ENCODE measurements at places on chromosomes 1 and 21.

- peak; percentile 70 for DNase-seq
Measured at GRCh38 chr1:92186081-92186480, 31.6 kb upstream of the C1orf146 start.

DNA sequence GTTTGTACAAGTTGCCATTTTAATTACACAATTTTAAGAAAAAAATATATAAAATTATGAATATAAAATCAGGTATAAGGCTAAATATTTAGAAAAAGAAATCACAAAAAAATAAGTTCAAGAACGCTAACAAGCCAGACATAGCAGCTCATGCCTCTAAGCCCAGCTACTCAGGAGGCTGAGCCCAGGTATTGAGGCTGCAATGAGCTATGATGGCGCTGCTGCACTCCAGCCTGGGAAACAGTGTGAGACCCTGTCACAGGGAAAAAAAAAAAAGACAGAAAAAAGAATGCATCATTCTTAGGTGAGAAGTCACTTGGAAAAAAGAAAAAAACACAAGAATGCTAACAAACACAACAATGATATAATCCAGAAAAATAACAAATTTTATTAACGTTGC lies 112.3 kb upstream of the PRDX6 start:
- DNase-seq = no peak

- DNase-seq = no peak
Measured at GRCh38 chr1:206014601-206015000, 9.1 kb downstream of the CTSE start.

DNA sequence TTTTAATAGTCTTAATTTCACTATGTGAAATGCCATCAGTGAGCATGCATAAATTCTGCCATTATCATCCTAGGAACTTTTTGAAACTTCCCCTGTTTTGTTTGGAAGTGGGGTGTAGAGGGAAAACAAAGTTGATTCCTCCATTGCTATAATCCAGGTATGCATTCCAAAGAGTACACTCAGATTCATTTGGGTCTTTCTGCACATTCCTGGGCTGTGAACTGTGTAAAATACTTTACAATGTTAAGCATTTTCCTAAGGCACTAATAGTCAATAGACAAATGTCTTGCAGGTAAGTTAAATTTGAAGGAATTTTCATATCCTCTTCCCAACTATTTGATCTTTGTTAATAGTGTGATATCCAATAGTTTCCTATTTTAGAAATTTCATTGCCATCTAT lies 36.2 kb downstream of the SGIP1 start:
- DNase-seq = no peak

GRCh38 chr1:240363315-240363714 lies 248.6 kb downstream of the GREM2 start:
- no peak for DNase-seq

- DNase-seq = peak; percentile 26
Measured at GRCh38 chr1:220271706-220272046, 577 bp downstream of the RAB3GAP2 start.

DNA sequence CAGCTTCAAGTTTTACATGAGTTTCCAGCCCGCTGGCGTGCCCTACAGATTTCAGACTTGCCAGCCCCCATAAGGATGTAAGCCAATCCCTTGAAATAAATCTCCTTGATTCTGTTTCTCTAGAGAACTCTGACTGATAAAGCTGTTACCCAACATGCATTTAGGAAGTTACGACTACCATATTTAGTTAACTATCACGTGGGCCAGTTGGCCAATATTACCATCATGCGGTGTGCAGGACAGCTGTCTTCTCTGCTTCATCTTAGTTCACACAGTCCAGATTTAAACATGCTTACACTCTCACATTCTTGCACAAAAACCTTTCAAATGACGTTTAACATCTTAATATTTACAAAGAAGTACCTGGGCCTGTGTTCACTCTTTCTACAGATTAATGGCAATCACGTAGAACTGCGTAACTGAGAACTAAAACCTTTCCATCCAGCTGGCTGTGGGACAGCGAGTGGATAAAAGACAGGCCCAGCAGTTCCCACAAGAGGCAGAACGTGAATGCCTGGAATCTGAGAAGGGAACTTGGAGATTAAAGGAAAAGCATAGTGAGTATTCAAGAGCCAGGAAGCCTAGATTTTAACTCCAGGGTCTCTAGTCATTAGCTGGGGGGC lies 20.8 kb downstream of the FAM177B start:
- DNase-seq = no peak

DNA sequence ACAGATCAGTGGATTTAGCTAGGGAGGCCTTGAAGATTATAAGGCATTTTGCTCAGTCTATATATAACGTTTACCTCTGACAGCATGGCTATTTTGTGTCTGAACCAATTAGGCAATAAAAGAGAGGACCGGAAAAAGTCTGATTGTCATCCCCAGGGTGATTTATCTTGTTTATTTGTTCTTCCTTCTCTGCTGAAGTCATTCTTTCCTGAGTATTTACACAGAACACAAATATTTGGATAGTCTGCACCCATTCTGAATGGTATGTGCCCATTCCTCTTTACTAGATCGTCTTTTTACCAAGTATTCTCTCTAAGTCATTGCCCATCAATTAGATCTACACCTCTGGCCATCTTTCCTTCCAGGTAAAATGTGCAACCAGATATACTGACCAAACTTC lies 1602.9 kb downstream of the KCNT2 start:
- no peak for DNase-seq

GRCh38 chr1:208885650-208886049 lies 641.5 kb upstream of the PLXNA2 start:
- no peak for DNase-seq

DNA sequence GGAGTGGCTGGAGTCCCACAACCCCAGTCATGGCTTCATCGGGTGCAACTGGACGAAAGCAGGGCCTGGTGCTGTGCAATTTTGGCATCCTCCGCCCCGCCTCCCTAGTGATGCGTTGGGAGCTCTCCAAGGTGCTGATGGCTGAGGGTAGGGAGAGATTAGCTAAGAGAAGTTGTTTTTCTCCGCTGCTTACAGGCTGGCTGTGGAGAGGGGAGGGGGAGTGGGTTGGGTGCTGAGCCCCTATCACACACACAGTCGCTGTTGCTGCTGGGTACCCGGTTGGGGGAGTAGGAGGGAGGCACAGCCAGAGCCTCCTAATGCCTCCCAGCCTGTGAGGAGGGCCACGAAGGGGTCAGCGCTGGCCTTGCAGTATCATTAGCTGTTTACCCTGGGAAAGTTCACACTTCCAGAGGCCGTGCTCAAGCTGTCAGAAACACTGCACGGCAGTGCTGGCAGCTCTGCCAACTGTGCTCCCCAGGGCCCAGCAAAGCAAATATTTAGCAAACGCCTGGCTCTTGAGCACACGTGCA lies 110.0 kb downstream of the GRIK3 start:
- DNase-seq = no peak

DNA sequence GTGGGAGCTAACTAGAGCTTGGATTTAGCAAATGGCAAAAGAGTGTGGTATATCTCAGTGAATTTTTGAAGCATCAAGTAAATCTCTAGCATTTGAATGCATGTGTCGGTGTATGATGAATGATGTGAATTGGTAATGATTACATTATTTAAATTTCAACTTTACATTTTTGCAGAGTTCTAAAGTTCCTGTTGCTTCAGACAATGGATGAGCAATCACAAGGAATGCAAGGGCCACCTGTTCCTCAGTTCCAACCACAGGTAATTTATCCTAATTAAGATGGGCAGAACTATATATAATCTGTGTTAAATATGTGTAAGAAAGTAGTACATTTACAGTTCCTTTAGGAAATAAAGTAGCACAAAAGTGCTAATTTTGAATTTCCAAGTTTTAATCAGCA lies 75.6 kb downstream of the NEK7 start:
- DNase-seq = peak; percentile 16

DNA sequence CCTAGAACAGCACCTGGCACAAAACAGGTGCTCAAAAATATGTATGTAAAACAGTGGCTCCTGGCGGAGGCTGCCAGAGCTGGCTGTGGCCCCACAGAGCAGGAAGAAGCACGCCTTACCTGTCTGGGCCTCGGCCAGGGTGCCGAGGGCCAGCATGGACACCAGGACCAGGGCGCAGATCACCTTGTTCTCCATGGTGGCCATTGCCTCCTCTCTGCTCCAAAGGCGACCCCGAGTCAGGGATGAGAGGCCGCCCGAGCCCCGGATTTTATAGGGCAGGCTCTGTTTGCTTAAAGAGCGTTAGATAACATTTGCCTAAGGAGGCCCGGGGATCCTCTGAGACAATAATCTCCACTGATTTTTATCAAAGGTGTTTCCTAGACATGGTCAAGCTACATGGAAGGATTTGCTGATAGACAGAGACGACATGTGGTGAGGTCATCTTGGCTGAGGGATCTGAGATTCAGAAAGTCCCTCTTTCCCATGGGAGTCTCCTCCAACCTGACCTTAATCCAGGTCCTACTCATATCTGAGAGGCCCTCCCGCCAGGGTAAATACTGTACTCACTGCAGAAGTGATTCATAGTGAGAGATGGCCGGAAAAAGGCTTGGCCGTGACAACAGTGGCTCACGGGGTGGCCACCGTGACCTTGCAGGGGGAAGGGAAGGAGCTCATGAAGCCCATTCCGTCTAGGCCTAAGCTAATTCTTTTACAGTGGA lies at the start of gene TFF1:
TSS of gene TFF1 (minus strand) at position 244 of the 719 bp plus-strand sequence. CDS start at position 204, 40 bp downstream.
- no peak for DNase-seq

- no peak for DNase-seq
Measured at GRCh38 chr1:184771190-184771691, 16.6 kb upstream of the EDEM3 start.

GRCh38 chr1:244710474-244711062 lies 57.6 kb downstream of the DESI2 start:
- no peak for DNase-seq

DNA sequence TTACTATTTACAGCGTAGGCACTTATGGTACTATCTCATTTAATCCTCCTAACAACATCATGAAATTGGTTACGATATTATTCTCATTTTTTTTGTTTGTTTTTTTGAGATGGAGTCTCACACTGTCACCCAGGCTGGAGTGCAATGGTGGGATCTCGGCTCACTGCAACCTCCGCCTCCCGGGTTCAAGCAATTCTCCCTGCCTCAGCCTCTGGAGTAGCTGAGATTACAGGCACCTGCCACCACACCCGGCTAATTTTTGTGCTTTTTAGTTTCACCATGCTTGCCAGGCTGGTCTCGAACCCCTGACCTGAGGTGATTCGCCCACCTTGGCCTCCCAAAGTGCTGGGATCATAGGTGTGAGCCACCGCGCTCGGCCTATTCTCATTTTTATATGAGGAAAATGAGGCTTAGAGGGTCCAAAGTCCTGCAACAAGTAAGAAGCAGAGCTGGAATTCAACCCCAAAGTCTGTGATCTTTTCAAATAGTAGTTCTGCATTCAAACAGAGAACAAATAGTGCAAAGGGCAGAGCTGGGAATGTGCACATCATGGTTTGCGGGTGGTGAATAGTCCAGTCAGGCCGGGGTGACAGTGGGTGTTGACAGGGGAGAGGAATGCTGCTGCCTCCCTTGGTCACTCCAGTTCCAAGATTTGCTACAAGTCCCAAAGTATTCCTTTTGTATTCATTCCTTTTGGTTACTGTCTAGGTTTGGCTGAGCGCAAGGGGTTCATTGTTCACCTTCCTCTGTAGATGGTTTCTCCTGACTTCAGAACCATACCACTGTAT lies 4.6 kb downstream of the PRUNE1 start:
- DNase-seq = no peak

GRCh38 chr1:23627069-23627735 lies 64.4 kb upstream of the RPL11 start:
- no peak for DNase-seq

- no peak for DNase-seq
Measured at GRCh38 chr21:38402795-38403194, 95.5 kb downstream of the ERG start.

- DNase-seq = no peak
Measured at GRCh38 chr1:211518330-211519289, 26.6 kb upstream of the RD3 start.

DNA sequence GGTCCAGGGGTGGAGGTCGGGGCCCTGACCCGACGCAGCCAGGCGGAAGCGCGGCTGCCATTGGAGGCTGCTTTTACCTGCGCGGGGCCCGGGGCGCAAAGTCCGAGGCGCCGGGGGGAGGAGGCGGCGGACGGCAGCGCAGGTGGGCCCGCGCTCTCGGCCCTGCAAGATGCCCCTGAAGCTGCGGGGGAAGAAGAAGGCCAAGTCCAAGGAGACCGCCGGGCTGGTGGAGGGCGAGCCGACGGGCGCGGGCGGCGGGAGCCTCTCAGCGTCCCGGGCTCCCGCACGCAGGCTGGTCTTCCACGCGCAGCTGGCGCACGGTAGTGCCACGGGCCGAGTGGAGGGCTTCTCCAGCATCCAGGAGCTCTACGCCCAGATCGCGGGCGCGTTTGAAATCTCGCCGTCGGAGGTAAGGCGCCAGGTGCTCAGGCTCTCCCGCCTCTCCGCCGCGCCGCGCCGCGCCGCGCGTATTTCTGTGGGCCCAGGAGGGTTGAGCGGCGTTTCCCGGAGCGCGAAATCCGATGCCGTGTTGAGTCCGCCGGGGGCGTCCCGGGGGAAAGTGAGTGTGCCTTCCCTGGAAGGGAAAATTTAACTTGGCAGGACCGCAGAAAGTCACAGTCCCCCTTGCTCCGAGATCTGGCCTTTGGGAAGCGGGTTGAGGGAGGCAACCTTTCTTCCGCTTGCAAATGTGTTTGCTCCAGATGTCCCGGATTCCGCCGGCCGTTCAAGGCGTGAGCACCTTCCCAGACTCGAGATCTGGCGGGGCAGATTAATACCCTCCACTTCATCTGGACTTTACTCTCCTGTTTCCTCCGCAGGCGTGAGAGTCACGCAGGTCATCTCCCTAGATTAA lies at the start of gene GIPC2:
TSS of gene GIPC2 (plus strand) at position 41 of the 853 bp plus-strand sequence. CDS start at position 170, 129 bp downstream.
- DNase-seq = no peak

DNA sequence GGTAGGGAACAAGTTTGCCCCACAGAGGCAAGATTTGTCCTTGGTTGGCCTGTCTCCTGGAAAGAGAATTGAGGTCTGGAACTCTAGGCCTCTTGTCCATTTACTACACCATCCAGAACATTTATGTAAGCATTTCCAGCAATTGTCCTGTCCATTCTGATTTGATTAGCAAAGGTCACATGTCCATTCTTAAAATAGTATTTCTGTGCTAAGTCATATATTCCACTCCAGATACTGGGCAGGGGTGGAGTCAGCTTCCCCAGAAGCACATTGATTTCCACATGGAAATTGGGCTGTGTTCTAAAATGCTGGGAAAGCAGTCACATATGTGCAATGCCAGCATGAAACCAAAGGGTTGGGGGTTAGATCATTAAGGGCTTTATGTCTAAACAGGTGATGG lies 21.5 kb upstream of the FMN2 start:
- no peak for DNase-seq

DNA sequence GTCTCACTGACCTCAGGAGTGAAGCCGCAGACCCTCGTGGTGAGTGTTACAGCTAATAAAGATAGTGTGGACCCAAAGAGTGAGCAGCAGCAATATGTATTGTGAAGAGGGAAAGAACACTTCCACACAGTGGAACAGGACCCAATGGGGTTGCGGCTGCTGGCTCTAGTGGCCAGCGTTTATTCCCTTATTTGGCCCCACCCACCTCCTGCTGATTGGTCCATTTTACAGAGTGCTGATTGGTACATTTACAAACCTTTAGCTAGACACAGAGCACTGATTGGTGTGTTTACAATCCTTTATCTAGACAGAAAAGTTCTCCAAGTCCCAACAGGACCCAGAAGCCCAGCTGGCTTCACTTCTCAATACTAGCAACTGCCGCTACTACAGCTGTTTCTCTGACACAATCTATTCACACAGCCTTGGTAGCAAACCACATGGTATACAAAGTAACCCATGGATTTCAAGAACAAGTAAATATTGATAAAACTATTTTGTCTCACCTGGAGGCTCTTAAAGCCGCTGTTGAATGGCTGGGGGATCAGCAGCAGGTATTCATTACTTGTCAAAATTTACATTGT lies 25.3 kb upstream of the ITLN1 start:
- DNase-seq = no peak

GRCh38 chr21:14403681-14404318 lies 20.9 kb upstream of the HSPA13 start:
- peak; percentile 24 for DNase-seq
